Small intestine (tissue), 16 donors: ENCODE measurements at places on chromosomes 12 and 14.

GRCh38 chr12:30696486-30696885 is 817 bp upstream of the IPO8 start:
- DNase-seq: no peak

DNA sequence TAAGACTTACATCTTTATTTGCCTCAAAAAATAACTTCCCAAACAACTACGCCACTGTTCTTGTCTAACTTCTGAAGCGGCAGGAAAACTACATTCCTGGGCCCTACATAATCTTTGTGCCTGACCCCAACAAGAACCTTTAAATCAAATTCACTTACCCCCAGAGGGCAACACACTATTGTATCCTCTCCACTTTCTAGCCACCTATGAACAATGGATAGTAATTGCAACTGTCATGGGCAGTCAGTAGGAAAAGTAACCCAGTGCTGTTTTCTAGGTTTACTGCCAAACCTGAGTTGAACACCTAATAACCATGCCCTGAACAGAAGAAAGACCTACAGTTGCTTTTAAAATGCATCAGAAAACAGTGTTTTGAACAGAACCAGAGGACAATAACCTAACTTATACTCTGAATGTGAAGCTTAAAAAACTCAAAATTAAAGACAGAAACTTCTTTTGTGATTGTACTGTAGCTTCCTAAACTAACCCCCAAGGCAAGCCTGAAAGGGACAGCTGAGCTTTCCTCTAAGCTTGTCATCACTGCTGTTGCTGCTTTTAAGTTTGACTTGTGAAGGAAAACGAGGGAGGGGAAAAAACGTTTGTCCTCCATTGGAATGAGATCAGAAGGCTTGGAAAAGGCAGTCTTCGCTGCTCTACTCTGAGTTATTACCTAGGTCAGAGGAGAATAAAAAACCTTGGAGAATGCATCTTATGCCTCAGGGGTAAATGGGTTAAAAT is 195.7 kb downstream of the SOX5 start:
- no peak for DNase-seq

DNA sequence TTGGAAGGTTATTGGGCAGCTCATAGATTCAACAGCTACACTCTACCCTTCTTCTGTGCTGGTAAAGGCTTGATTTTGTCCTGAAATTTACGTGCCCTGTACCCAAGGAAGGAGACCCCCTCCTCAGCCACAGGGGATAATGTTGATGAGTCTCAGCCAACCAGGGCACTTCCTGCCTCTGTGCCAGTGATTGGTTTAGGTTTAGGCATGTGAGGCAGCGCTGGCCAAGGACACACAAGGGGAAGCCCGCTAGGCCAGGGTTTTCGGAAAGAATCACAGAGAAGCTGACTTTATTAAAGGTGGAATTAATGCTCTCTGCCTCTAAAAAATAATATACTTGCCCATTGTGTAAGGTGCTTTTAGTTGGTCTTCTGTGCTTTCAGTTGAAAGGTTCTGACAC is 15.4 kb upstream of the CTDSP2 start:
- no peak for DNase-seq

- DNase-seq: no peak
These were observed 105.8 kb downstream of the TGFB3 start for GRCh38 chr14:75875958-75876357.

- DNase-seq: no peak
These were observed 460.1 kb downstream of the MED13L start for GRCh38 chr12:115817389-115817788.

DNA sequence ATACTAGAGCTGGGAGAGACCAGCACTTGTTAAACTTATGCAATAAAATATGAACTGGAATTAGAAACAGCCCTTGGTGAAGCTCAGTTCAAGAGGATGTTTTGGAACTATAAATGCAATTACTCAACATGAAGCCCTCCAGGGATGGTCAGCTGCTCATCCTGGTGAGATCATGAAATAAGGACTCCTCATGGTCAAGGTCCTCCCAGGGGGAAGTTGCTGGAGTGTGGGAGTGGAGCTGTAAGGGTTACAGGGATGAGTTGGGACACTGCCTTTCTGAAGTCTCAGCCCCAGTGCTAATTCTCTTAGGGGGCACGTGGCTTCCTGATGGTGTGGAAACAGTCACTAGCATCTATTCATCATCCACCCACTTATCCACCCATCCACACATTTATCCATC is 301.7 kb upstream of the SFSWAP start:
- no peak for DNase-seq
